Stimulated activated CD4-positive, alpha-beta T cell treated with anti-CD3 and anti-CD28 coated beads, Interleukin-4, amount 100 ng/mL, for 48 hours (primary cell): ENCODE measurements at places on chromosomes 12 and 14.

GRCh38 chr12:51432921-51433320, 8.3 kb downstream of the SLC4A8 start:
- no peak for DNase-seq

- DNase-seq: no peak
Observed at GRCh38 chr12:106141452-106141851, 2.7 kb upstream of the NUAK1 start.

GRCh38 chr14:103194256-103195045, 71.2 kb downstream of the TNFAIP2 start:
- no peak for DNase-seq

- DNase-seq: no peak
Observed at GRCh38 chr12:126773012-126773411, 1494.0 kb upstream of the TMEM132C start.

DNA sequence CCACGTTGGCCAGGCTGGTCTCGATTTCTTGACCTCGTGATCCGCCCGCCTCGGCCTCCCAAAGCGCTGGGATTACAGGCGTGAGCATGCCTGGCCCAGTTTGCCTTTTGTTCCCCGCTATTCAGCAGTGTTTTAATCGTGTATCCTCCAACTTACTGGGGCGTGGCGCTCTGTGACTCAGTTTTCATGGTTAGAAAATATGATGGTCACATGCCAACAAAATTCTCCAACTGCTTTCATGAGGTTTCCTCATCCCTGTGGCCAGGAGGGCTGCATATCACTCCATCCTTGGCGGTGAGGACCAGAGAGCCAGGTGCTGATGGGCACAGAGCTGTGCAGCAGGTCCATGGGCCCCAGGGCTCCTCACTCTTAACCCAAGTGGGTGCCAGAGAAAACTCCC, 33.0 kb upstream of the PRMT8 start:
- DNase-seq: no peak

- no peak for DNase-seq
Observed at GRCh38 chr14:89493877-89494634, 77.0 kb upstream of the FOXN3 start.

DNA sequence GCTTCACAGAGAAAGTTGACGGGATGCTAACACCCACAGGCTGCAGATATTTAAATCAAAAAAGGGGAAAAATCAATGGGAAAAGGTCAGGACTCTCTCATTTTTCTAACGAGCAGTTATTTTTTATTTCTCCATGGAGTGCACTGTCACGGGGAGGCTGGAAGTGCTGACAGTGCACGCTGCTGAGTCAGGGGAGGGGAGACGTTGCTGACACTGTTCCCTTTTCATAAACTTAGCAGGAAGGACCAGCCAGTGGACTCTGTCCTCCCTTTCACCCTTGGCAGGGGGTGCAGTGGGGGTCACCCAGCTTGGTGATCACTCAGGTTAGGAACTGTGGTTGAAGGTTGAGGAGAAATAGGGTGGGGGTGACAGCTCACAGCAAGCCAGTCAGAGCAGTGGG, 65.6 kb upstream of the FUT8 start:
- DNase-seq: no peak

- no peak for DNase-seq
Observed at GRCh38 chr14:79465651-79466050, 745.7 kb downstream of the DIO2 start.
